ENCODE measurements at places on chromosomes 12 and 14.
A peak's percentile ranks its signal among the peaks of the same experiment; 100 is the strongest.

DNA sequence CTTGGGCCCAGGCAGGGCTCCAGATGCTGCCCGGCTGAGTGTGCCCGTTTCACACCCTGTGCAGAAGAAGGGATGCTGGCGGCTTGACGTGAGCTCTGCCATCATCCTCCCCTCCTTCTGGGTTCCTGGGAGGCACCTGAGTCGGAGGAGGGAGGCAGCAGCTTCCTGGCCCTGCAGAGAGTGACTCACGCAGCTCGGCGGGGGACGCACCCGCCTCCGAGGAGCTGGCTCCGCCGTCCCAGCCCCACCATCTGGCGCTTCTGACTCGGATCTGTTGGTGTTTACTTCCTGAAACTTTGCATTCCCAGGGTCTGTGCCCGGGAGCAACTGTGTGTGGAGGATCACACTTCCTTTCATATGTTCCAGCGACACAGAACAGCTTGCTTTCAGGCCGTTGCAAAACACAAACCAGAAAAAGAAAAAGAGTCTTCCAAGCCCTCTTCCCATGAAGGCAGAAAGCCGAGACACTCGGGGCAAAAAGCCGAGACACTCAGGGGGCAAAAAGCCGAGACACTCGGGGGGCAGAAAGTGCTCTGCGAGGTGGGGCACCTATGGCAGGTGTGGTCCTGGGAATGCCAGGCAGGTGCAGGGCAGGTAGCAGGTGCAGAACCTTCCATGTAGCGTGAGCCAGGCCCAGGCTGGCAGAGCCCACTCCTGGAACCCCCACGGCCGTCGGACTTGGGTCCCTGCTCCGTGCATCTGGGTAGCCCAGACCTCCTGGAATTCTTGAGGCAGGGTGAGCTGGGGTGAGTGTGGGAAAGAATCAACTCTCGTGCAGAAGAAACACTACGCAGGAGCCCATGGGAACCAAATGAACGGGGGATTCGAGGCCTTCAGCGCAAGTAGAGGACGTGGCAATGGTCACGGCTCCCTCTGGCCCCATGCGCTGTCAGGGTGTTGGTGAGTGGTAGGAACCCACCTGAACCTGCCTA lies 27.6 kb upstream of the GALNT9 start:
- no peaks in the 10 kb centered on the region for H3K27me3 ChIP-seq
- H3K4me3 ChIP-seq: no peak overlapping the region
- no peaks in the 10 kb centered on the region for H3K36me3 ChIP-seq
- no peaks in the 10 kb centered on the region for H3K4me1 ChIP-seq

DNA sequence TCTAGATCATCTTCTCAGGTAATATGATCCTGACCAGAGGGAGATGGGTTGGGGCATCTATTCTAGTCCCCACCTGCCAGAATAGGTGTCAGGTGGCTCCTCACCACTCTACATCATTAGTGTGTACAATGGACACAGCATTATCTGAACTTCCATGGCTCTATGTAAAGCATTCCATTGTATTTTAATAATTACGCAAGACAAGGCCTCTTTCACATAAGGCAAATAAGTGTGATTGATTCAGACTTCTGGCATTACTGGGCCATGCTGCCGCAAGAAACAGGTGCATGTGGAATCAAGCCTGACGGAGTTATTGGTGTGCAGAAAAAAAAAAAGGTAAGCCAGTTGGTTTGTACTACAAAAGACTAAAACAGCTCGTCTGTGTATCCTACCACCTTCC lies 3.1 kb upstream of the DDHD1 start:
- H3K27ac ChIP-seq: no peak overlapping the region
- no peaks in the 10 kb centered on the region for H3K27me3 ChIP-seq
- no peak overlapping the region for H3K4me3 ChIP-seq
- peaks cover 9% of the 10 kb centered on the region for H3K4me1 ChIP-seq

DNA sequence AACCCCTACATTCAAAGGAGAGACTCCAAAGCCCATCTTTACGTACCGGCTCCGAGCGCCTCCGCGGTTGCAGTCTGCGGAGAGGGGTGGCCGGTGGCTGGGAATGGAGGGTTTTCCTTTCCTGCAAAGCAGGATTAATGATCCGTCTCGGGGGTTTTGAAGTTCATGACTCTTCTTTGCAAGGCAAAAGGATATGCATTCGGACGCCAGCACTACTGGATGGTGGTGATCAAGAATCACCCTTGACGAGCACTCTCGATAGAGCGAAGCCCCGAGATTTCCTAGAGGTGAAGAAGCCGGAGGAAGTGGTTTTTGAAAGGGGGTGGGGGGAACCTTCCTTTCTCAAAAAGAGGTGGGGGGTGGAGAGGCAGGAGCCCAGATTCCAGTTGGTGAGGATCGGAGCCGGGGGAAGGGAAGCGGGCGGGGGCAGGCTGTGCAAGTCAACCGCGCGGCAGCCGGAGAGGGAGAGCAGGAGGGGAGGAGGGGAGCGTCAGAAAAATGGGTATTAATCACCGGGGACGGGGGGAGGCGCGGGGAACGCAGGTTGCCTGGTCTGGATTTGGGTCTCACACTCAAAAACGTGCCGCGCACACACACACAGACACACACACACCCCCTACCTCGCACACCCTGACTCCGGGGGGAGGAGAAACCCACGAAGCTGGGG lies at the start of gene GRIN2B:
TSS of gene GRIN2B (minus strand) at position 307 of the 667 bp plus-strand sequence. CDS start 115,394 bp downstream, outside the sequence.
- peak within 1 kb of the TSS; percentile 65 for H3K4me3 ChIP-seq
- no peaks in the 10 kb centered on the region for H3K36me3 ChIP-seq
- H3K4me1 ChIP-seq: peaks cover 13% of the 10 kb centered on the region
- peaks cover 36% of the 10 kb centered on the region for H3K27me3 ChIP-seq

DNA sequence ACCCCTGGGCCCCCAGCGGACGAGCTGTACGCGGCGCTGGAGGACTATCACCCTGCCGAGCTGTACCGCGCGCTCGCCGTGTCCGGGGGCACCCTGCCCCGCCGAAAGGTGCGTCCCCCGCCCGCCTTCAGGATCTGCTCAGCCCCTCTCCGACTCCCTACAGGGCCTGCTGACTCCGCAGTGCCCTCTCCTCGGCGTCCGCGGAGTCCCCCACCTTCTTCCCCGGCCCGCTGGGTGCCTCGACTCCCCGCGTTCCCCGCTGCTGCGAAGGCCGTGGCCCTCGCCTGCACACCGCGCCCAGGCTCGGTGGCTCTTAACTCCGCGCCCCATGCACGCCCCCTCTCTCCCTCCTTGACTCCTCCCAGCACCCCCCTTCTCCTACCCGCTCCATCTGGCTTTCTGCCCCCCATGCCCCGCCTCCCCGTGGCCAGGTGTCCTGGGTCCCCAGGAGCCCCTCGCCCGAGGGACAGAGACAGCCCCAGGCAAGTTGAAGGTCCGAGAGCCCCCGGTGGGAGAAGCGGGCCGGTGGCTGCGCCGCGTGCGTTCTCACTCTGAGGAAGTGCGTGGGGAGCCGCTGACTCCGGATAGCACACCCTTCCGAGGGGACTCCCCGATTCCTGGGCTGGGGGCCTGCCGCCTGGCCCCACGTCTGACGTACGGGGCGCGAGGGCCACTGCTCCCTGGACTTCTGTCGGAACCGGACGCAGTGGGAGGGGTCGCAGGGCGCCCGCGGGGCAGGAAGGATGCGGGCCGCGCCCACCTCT lies 594 bp downstream of the TAMALIN start:
- H3K27me3 ChIP-seq: peaks cover 19% of the 10 kb centered on the region
- no peak overlapping the region for H3K27ac ChIP-seq
- DNase-seq: peak; percentile 8
- peak overlapping the region; percentile 70 for H3K4me3 ChIP-seq

- peaks cover 1% of the 10 kb centered on the region for H3K36me3 ChIP-seq
- no peaks in the 10 kb centered on the region for H3K27me3 ChIP-seq
- no peak overlapping the region for H3K4me3 ChIP-seq
- no peaks in the 10 kb centered on the region for H3K4me1 ChIP-seq
Observed at GRCh38 chr14:80940146-80940545, 1.4 kb downstream of the CEP128 start.

- H3K36me3 ChIP-seq: peaks cover 12% of the 10 kb centered on the region
- H3K4me1 ChIP-seq: no peaks in the 10 kb centered on the region
- no peak for DNase-seq
- H3K27me3 ChIP-seq: no peaks in the 10 kb centered on the region
Observed at GRCh38 chr12:50018154-50018553, 7.1 kb downstream of the RACGAP1 start.

- no peaks in the 10 kb centered on the region for H3K27me3 ChIP-seq
- H3K36me3 ChIP-seq: no peaks in the 10 kb centered on the region
- no peak overlapping the region for H3K4me3 ChIP-seq
- no peak for DNase-seq
Observed at GRCh38 chr14:33669111-33669510, 281.8 kb downstream of the EGLN3 start.

GRCh38 chr12:77560714-77561113 lies 270.0 kb upstream of the NAV3 start:
- no peaks in the 10 kb centered on the region for H3K4me1 ChIP-seq
- H3K27me3 ChIP-seq: no peaks in the 10 kb centered on the region
- no peak overlapping the region for H3K27ac ChIP-seq

- DNase-seq: no peak
- no peak overlapping the region for H3K27ac ChIP-seq
- H3K4me3 ChIP-seq: peak overlapping the region; percentile 62
- peaks cover 42% of the 10 kb centered on the region for H3K4me1 ChIP-seq
Observed at GRCh38 chr12:47758584-47758833, 171 bp downstream of the RAPGEF3 start.

- peak; percentile 91 for DNase-seq
- peaks cover 33% of the 10 kb centered on the region for H3K4me1 ChIP-seq
- peak overlapping the region; percentile 73 for H3K27ac ChIP-seq
- H3K36me3 ChIP-seq: no peaks in the 10 kb centered on the region
Observed at GRCh38 chr12:45273717-45274271, 57.9 kb downstream of the ANO6 start.

DNA sequence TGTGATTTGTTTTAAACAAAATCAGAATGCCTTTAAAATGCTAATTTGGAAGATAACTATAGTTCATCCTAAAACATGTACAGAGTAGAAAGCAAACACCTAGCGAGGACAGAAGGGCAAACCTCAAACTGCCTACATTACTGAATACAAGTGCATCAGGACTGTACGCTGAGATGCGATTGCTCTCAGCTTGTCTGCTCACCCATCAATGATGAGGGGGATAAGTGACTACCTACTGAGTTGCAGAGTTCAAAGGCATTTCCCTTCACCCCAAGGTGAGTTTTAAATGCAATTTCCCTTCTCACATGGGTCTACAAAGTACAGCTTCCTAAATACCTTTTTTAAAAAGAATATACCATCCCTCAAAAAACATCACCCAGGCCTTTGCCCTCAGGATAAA lies 52.9 kb downstream of the PHLDA1 start:
- no peak for DNase-seq
- peak overlapping the region; percentile 91 for H3K27ac ChIP-seq
- no peaks in the 10 kb centered on the region for H3K27me3 ChIP-seq
- no peaks in the 10 kb centered on the region for H3K36me3 ChIP-seq
- no peak overlapping the region for H3K4me3 ChIP-seq
- peaks cover 14% of the 10 kb centered on the region for H3K4me1 ChIP-seq

GRCh38 chr14:55317542-55318306 lies 46.5 kb downstream of the FBXO34 start:
- no peak for DNase-seq
- no peak overlapping the region for H3K4me3 ChIP-seq
- H3K4me1 ChIP-seq: no peaks in the 10 kb centered on the region
- H3K36me3 ChIP-seq: no peaks in the 10 kb centered on the region
- H3K27ac ChIP-seq: no peak overlapping the region

GRCh38 chr12:12979126-12979525 lies 20.9 kb downstream of the HEBP1 start:
- H3K27me3 ChIP-seq: no peaks in the 10 kb centered on the region
- H3K27ac ChIP-seq: no peak overlapping the region
- peak; percentile 96 for DNase-seq
- H3K36me3 ChIP-seq: peaks cover 16% of the 10 kb centered on the region
- H3K4me3 ChIP-seq: no peak overlapping the region

- no peak overlapping the region for H3K4me3 ChIP-seq
- H3K27ac ChIP-seq: no peak overlapping the region
- H3K4me1 ChIP-seq: peaks cover 13% of the 10 kb centered on the region
- DNase-seq: no peak
Observed at GRCh38 chr14:54822685-54823084, 79.9 kb downstream of the GCH1 start.

DNA sequence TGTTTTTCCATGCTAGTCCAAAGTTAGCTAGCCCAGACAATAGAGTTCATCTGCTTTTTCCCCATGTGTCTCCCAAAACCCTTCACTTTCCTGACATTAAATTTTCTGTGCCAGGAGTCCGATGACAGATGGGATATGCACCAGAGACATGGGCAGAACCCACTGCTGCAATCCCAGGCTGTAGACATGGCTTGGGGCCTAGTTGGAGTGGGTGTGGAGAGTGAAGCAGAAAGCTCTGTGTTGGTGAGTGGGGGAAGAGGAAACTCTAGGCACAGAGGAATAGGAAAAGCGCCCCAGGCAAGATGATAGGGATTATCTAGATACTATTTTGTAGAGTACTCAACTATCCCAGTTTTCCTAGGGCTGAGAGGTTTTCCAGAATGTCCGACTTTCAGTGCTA lies 4.8 kb upstream of the KRT74 start:
- no peak overlapping the region for H3K27ac ChIP-seq
- no peaks in the 10 kb centered on the region for H3K27me3 ChIP-seq
- no peak for DNase-seq
- no peaks in the 10 kb centered on the region for H3K36me3 ChIP-seq
- H3K4me1 ChIP-seq: peaks cover 5% of the 10 kb centered on the region

- H3K27ac ChIP-seq: no peak overlapping the region
- no peaks in the 10 kb centered on the region for H3K4me1 ChIP-seq
- H3K4me3 ChIP-seq: no peak overlapping the region
- H3K27me3 ChIP-seq: no peaks in the 10 kb centered on the region
Observed at GRCh38 chr14:96047101-96047500, 7.9 kb downstream of the C14orf132 start.

DNA sequence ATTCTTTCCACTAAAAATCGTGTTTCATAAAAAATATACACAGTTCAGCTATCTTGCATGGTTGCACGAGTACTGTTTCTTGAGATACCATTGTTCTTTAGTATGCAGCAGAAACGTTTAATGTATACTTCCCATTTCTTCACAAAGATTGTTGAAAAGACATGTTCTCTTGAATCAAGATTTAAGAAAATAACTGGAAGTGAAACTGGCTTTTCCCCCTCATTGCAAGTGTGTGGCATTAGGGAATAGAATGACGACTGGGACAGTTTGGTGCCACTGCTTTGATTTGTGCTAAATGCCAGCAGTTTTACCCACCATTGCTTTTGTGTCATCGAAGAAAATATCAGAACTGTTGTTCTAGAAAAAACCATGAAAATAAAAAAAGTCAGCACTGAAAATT lies 20.3 kb upstream of the DHRS2 start:
- no peak overlapping the region for H3K27ac ChIP-seq
- no peaks in the 10 kb centered on the region for H3K36me3 ChIP-seq
- no peak overlapping the region for H3K4me3 ChIP-seq
- H3K4me1 ChIP-seq: no peaks in the 10 kb centered on the region
